Stimulated activated CD4-positive, alpha-beta T cell treated with anti-CD3 and anti-CD28 coated beads, Interleukin-4, amount 100 ng/mL, for 4 hours (primary cell): ENCODE measurements at places on chromosomes 5 and 9.

DNA sequence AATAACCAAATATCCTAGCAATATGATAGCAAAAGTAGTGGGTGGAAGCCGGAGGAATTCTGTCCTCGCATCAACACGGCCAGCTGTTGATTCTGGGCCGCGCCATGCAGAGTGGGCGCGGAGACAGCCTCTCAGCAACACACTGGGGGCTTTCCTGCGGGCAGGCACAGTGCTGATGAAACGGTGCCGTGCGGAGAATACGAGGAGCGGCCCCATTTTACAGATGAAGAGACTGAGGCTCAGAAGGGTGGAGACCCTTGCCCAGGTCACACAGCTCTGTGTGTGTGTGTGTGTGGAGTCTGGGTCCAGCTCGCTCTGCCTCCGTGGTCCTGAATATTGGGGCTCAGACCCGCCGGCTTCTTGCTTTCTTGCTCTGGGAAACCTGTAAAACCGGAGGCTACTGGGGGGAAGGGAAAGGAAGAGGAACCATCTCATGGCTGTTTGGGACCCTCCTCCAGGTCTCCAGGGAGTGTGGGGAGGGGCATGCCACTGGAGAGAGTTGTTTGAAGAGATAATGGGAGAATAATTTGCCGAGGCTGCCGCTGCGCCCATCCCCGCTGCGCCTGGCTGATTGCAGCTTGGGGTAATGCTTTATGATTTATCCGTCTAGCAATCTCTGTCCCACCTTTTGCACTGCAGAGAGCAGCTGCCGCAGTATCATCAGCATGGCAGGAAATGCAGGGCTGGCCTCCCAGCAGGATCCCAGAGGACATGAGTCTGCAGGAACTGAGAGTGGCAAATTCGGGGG is 36.6 kb downstream of the NCS1 start:
- DNase-seq, result no peak

- no peak for DNase-seq
These were observed 157.9 kb downstream of the KDM4C start for GRCh38 chr9:6915635-6916034.

GRCh38 chr9:86217076-86217755 is 42.2 kb downstream of the C9orf153 start:
- no peak for DNase-seq

GRCh38 chr5:131394128-131394527 is 130.3 kb downstream of the CDC42SE2 start:
- DNase-seq, result no peak

- no peak for DNase-seq
These were observed 11.4 kb downstream of the DCANP1 start for GRCh38 chr5:135435467-135436330.
